ENCODE measurements at places on chromosomes 3 and 15.

- DNase-seq, result no peak
These were observed 64.6 kb upstream of the ATP2C1 start for GRCh38 chr3:130828948-130829947.

DNA sequence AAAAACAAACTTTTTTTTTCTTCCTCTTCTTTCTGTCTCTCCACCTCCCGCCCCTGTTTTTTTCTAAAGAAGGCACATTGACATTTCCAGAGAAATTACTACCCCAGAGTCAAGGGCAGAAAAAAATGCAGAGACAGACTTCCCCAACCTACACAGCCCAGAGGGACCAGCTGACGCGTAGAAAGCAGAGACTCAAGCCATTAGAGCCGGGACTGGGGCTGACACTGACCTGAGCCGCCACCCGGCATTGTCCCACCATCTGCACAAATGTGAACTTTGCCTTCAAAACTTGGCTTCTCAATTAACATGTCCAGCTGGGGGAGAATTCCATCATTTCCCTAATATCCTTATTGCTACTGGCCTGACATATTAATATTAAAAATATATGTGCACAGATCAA, 385.6 kb downstream of the NR2F2 start:
- no peak for DNase-seq

GRCh38 chr3:131730581-131730980, 227.8 kb upstream of the MRPL3 start:
- no peak for DNase-seq

- no peak for DNase-seq
These were observed 31.8 kb downstream of the FSTL1 start for GRCh38 chr3:120418866-120419490.

GRCh38 chr15:89686522-89686921, 4.0 kb downstream of the PEX11A start:
- no peak for DNase-seq

GRCh38 chr15:90938261-90938660, 3.2 kb downstream of the UNC45A start:
- no peak for DNase-seq

DNA sequence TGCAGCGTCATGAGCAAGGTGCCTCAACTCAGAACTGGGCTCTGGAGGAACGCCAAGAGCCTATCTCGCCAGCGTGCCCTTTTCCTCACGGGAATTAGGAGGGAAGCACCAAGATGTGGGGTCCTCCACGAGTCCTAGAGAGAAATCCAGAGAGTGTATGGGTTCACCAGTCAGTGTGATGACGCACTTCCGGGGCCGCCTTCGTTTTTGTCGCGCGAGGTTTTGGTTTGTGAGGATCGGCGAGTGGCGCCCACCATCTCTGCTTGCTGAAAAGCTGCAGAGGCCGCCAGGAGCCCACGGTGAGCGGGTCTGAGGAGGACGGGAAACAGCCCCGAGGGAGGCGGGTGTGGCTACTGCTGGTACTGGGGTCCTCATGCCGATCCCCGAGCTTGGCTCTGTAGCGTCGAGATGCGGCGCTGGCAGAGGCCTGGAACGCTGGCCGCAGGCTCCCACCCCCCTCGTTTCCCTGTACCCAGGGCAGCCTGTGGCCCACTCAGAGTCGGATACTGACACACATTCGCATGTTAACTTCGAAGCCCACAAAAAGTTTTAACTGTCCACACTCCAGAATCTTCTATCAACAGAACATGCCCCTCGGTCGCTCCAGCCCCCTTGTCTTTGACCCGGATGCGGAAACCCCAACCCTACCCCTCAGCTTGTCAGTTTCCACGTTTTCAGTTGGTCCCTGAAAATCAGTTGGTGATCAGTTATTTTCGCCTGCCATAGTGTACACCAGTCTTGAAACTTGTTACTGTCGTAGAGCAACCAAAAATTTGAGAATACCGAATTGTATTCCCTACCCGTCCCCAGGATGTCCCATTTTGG, 30.4 kb downstream of the ZNF662 start:
- DNase-seq, result peak; percentile 63

DNA sequence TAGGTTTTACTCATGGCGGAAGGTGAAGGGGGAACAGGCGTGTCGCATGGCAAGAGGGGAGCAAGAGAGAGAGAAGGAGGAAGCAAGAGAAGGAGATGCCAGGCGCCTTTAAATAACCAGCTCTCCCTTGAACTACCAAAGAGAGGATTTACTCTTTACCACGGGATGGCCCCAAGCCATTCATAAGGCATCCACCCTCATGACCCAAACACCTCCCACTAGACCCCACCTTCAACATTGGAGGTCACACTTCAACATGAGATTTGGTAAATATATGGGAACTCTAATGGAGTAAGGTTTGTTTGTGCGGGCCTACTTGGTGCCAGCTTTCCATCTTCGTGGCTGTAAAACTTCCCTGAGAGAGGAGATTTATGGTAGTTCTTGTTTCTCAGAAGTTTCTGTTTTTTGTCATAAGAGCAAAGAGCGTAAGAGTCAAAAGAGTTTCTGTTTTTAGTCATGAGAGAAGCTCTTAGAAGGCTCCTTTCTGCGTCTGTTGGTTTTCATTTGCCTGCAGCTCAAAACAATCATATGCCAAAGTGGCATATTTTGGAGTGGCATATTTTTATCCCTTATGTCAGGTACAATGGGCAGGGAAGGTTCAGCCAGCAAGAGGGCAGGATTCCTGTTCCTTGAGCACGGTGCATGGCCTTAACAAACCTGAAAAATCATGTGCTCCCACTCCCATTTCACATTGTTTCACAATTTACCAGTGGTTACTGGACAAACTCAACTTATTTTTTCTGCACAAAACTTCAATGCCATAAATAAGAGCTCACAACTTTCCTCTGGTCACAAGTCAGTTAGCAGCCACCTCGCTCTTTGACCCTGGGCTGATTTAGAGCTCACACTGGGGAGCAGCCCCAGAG, 12.5 kb downstream of the PML start:
- DNase-seq, result no peak

- no peak for DNase-seq
These were observed 6.0 kb downstream of the ISL2 start for GRCh38 chr15:76342382-76343201.

GRCh38 chr15:77982127-77982490, 95.4 kb downstream of the TBC1D2B start:
- DNase-seq, result no peak

- no peak for DNase-seq
These were observed 56.6 kb downstream of the LSM3 start for GRCh38 chr3:14235003-14235911.

DNA sequence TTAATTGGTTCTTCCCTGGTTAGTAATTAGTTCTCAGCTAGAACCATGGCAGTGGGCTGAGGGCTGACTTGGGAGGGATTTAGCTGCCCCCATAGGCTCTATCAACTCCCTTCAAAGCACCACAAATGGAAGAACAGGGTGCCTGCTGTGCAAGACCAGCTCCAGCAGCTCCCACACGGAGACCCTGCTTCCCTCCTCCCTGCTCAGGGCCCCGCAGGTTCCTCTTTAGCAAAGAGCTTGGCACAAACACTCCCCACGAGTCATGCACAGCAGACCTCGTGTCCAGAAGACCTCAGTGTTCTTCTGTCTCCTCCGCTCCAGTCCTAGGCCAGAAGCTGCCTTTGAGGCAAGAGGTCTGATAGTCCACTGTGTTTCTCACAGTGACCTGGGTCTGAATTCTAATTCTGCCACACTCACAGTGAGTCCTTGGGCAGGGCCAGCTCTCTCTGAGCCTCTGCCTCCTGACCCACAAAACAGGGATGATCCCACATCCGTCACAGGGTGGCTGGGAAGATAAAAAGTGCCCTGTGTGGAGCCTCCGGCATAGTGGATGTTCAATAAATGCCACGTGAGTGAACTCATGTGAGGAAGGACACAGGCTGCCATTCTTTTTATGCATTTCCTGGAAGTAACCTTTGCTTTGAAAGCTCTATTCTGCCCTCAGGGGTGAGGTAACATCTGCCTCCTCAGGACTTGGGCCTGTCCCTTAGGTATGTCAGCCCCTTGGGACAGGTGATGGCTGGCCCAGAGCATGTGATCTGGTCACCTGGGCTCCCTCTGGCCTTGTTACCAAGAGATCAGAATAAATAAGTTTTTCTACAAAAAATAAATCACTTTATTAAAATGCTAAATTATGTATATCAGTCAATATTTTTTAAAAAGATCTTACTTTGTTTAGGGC, 7.6 kb downstream of the RAB6B start:
- DNase-seq, result no peak

- no peak for DNase-seq
These were observed 261.2 kb upstream of the DNAJC19 start for GRCh38 chr3:181250714-181251113.

DNA sequence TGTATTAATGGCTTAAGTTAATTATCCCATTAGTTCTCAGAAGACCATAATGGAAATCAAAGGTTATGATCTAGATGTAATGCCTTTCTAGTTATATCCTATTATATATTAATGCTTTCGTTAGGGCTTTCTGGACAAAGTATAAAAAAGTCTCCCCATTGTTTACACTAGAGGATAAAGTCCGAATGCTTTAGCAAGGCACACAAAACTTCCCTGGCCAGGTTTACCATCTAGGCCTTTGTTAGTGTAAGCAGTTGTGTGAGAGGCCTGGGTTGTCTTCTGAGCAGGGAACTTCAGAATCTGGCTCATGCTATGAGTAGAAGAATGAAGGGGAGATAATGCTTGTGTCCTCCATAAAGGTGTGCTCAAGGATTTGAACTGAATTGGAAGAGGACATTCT, 106.3 kb upstream of the MEIS2 start:
- DNase-seq, result no peak

DNA sequence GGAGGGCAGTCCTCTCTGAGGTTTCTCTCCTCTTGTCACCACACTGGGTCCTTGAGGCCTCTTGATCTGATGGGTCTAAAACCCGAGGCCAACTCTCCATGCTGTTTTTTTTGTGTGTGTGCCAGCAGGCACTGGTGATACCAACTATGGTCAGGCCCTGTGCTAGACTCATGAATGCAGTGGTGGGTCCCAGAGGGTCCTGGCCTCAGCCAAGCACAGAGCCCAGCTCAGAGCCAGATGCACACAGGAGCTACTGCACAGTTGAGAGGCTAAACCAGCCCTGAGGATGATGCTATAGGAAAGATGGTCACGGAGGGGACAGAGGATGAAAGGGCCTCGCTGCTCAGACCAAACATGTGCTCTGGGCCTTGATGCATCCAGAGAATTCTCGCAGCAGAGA, 33.5 kb downstream of the RAB6B start:
- DNase-seq, result no peak

- DNase-seq, result no peak
These were observed 263 bp upstream of the UTS2B start for GRCh38 chr3:191330530-191331048.

DNA sequence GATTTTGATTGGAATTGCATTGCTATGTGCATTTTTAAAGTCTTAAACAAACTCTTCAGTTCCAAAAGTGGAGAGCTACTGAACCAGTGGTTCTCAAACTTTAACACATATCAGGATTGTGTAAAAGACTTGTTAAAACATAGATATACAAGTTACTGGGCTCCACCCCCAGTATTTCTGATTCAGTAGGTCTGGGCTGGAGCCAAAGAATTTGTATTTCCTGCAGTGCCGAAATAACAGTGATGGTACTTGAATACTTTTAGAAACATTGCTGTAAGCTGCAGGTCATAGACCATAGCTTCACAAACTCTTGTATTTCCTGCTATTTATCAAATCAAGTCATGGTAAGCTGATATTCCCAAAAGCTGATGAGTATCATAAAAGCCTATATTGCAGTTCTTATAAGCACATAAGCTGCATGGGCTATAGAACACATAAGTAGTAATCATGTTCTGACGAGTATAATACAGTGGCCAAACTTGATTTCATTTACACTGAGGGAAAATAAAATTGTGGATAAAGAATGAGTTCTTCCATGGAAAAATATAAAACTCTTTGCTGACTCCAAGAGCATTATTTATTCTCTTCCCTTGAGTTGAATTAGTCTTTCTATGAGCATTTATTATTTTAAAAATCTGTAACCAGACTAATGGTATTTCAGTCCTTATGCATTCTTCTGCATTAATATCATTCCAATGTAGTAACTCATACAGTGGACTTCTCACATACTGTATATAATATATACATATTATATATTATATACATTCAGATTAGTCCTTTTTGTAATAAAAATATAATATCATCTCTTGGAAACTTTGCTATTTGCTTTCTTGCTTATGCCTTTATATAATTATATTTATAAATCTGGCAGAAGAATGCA, 550.5 kb upstream of the AGTR1 start:
- no peak for DNase-seq

GRCh38 chr15:38564557-38565286, at the start of gene RASGRP1:
Gene RASGRP1, minus strand, starts transcription at chr15:38564814. Its CDS starts 186 bp downstream, at chr15:38564628.
- DNase-seq, result peak; percentile 33

GRCh38 chr15:55774113-55774970, 31.4 kb upstream of the PRTG start:
- no peak for DNase-seq

DNA sequence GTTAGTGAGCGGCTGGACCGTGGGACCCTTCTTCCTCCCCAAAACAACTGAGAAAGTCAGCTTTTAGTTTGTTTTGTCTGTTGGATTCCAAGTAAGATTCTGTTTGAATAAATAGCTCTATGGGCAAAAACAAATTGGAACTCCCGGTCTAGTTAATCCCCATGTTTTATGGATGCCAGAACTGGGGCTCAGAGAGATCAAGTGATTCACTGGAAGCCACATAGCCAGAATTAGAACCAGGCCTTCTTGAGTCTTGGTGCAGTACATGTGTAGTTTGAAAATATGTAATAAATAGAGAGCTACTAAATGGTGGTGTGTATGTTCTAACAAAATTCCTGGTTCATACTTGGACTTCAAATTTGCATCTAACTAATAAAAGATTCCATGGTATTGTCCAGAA, 29.3 kb upstream of the POLR2M start:
- no peak for DNase-seq

GRCh38 chr3:10845839-10846656, 30.0 kb downstream of the SLC6A11 start:
- no peak for DNase-seq

DNA sequence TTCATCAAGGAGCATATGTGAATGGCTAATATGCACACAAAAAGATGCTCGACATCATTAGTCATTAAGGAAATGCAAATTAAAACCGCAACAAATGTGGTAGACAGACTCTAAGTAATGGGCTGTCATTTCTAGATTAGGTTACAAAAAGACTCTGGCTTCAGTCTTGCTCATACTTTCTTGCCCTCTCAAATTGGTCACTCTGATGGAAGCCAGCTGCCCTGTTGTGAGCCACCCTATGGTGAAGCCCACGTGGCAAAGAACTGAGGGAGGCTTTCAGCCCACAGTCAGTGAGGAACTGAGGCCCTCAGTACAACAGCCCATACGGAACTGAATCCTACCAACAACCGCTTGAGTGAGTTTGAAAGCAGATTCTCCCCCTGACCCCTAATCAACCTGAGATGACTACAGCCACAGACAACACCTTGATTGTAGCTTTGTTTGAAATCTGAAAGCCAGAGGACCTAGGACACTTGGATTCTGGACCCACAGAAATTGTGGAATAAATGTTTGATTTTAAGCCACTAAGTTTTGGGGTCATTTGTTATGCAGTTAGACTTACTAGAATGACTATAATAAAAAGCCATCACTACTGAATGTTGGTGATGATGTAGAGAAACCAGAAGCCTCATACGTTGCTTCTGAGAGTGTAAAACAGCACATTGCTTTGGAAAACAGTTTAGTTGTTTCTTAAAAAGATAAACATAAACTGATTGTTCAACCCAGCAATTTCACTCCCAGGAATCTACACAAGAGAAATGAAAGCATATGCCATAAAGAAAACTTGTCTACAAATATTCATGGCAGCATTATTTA, 45.7 kb downstream of the EHHADH start:
- no peak for DNase-seq
